Activated CD4-positive, alpha-beta T cell treated with anti-CD3 and anti-CD28 coated beads, Interleukin-2, amount 10 ng/mL, durations not matched to agents 7 days and 5 days (primary cell): ENCODE measurements at places on chromosomes 1 and 21. TPM values are rescaled to one million over a fixed set of nuclear protein-coding genes. Genes with fewer than 3 reads are reported as not detected.

OR2AK2 gene
- total RNA-seq, result not detected

SOAT1 gene
- 68.9 TPM for total RNA-seq

ATP1A1 gene
- total RNA-seq, result 260 TPM

RNU1-3 gene
- total RNA-seq, result 2,477 TPM

ITSN1 gene
- 3.3 TPM for total RNA-seq

DNA sequence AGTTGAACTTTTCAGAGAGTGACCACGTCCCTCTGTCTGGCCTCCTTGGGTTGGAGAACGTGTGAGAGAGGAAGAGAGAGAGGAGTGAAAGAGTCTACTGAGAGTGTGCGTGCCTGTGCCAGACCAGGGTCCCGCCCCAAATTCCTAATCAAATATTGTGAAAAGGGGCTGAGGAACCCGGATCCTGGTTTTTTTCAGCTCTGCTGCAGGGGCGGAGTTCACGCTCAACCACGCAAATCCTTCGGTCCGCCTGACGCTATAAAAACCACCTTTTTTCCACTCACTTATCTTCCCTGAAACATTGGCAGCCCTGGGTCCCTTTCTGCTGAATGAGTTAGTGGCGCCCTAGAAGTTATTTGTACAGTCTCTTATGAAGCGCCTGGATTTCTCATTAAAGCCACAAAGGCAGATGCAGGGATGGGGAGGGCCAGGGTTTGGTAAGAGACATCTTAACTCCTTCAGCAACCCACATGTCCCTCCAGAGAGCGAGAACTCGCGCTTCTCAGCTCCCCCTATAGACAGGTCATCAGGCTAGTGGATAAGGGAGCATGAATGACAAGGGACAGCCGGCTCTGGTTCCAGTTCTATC, at the start of gene FMOD:
Gene FMOD, minus strand, starts transcription at position 86 of the 589 bp plus-strand sequence. CDS start 2,852 bp downstream, outside the sequence.
- no peak for DNase-seq

GRCh38 chr1:200243042-200243437, 166.8 kb downstream of the ZNF281 start:
- DNase-seq, result no peak

- no peak for DNase-seq
These were observed 59.2 kb downstream of the NPHP4 start for GRCh38 chr1:5933050-5933449.
